ENCODE measurements at places on chromosomes 2 and 18. TPM values are rescaled to one million over a fixed set of nuclear protein-coding genes. Genes with fewer than 3 reads are reported as not detected.
A peak's percentile ranks its signal among the peaks of the same experiment; 100 is the strongest.

The LOXHD1 gene
- not detected for total RNA-seq

The ANKRD30B gene
- not detected for total RNA-seq

The CPS1 gene
- 15.2 TPM for total RNA-seq

The UGT1A8 gene
- not detected for total RNA-seq

The CARF gene
- total RNA-seq: 7.8 TPM

The XIRP2 gene
- not detected for total RNA-seq

DNA sequence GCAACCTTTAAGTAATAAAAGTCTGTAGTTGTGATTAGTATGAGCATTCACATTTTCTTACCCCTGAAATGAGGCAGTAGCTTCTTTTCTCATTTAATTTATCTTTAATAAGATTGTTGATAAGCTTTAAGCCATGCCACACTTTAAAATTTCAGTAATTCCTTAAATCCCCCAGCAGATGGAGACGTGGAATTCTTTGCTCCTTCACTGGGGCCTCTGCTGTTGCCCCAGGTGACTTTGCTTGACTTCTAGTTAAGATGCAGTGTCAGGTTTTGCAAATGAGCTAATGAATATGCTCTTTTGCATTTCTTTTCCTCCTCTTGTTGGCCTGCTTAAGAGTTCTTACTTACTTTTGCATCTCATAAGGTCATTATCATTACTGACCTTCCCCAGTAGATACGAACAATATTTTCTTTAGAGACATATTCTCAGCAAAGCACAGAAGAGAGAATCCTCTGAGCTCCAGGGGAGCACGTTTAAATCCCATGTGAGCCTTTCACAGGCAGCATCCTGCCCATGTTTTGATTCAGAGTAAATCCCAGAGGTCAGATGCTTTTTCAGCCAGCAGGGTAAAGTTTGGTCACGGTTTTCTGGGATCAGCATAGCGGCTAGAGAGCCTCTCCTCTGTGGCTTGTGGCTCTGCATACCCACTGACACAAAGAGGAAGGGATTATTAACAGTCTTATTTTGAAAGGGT, 222.9 kb downstream of the PTPRM start:
- peak overlapping the region; percentile 10 for H3K27ac ChIP-seq
- no peaks in the 10 kb centered on the region for H3K27me3 ChIP-seq
- H3K4me1 ChIP-seq: peaks cover 14% of the 10 kb centered on the region
- DNase-seq: no peak
- H3K36me3 ChIP-seq: no peaks in the 10 kb centered on the region

GRCh38 chr18:49847524-49847923, 34.2 kb upstream of the ACAA2 start:
- H3K27ac ChIP-seq: no peak overlapping the region
- H3K4me3 ChIP-seq: no peak overlapping the region
- H3K27me3 ChIP-seq: peaks cover 2% of the 10 kb centered on the region
- DNase-seq: no peak
- no peaks in the 10 kb centered on the region for H3K36me3 ChIP-seq

- no peaks in the 10 kb centered on the region for H3K27me3 ChIP-seq
- no peak overlapping the region for H3K4me3 ChIP-seq
- no peaks in the 10 kb centered on the region for H3K36me3 ChIP-seq
- H3K4me1 ChIP-seq: no peaks in the 10 kb centered on the region
- H3K27ac ChIP-seq: no peak overlapping the region
- no peak for DNase-seq
These were observed 286.8 kb downstream of the ARL6IP6 start for GRCh38 chr2:153005071-153005730.

GRCh38 chr2:5677133-5677532, 15.1 kb upstream of the SOX11 start:
- H3K27me3 ChIP-seq: no peaks in the 10 kb centered on the region
- peaks cover 37% of the 10 kb centered on the region for H3K4me1 ChIP-seq
- DNase-seq: no peak
- H3K4me3 ChIP-seq: no peak overlapping the region
- H3K27ac ChIP-seq: no peak overlapping the region
- H3K36me3 ChIP-seq: no peaks in the 10 kb centered on the region

GRCh38 chr2:11097038-11097720, 58.1 kb upstream of the SLC66A3 start:
- H3K27ac ChIP-seq: no peak overlapping the region
- H3K4me3 ChIP-seq: no peak overlapping the region
- no peaks in the 10 kb centered on the region for H3K36me3 ChIP-seq
